ENCODE measurements at places on chromosomes 3 and 15. TPM values are rescaled to one million over a fixed set of nuclear protein-coding genes. Genes with fewer than 3 reads are reported as not detected.

GALK2 gene
- 38.2 TPM for total RNA-seq

RGMA gene
- total RNA-seq, result 26.3 TPM

DNASE1L3 gene
- total RNA-seq, result 0.54 TPM

C3orf62 gene
- 6.6 TPM for total RNA-seq

IDH3A gene
- 40.6 TPM for total RNA-seq

MYO5C gene
- 10.4 TPM for total RNA-seq

SV2B gene
- total RNA-seq, result 51.8 TPM

PRR20G gene
- not detected for total RNA-seq

FAM174B gene
- 25.0 TPM for total RNA-seq

C15orf39 gene
- 2.2 TPM for total RNA-seq

MAPKAPK3 gene
- 12.2 TPM for total RNA-seq

SUSD5 gene
- 1.5 TPM for total RNA-seq

RPUSD2 gene
- total RNA-seq, result 8.1 TPM

DLEC1 gene
- total RNA-seq, result 1.8 TPM

RPL4 gene
- 1,403 TPM for total RNA-seq

RBP2 gene
- total RNA-seq, result not detected

LRRC31 gene
- not detected for total RNA-seq

DUSP7 gene
- 6.0 TPM for total RNA-seq

CD276 gene
- total RNA-seq, result 39.6 TPM

MEGF11 gene
- 14.0 TPM for total RNA-seq

TM4SF1 gene
- 22.4 TPM for total RNA-seq

CCRL2 gene
- total RNA-seq, result 0.36 TPM

MASP1 gene
- 50.4 TPM for total RNA-seq

SNAP23 gene
- 38.0 TPM for total RNA-seq

ALDH1A3 gene
- 46.3 TPM for total RNA-seq

EPHA3 gene
- total RNA-seq, result 57.7 TPM

CIDEC gene
- total RNA-seq, result not detected

KLHL6 gene
- total RNA-seq, result 1.3 TPM

IL17RC gene
- total RNA-seq, result 12.8 TPM

BOC gene
- total RNA-seq, result 88.6 TPM

PLAAT1 gene
- 6.1 TPM for total RNA-seq

TAGLN3 gene
- total RNA-seq, result 91.8 TPM

ANKRD34C gene
- total RNA-seq, result 2.4 TPM

MYLK gene
- total RNA-seq, result 11.9 TPM

C3orf80 gene
- 2.0 TPM for total RNA-seq

TMEM87A gene
- total RNA-seq, result 49.2 TPM

DUOXA2 gene
- not detected for total RNA-seq
